Stimulated activated CD4-positive, alpha-beta T cell treated with anti-CD3 and anti-CD28 coated beads, Interleukin-12 subunit alpha, Interleukin-12 subunit beta, amount 100 ng/mL, for 48 hours (primary cell): ENCODE measurements at places on chromosomes 12 and 14.

- no peak for DNase-seq
Measured at GRCh38 chr12:32332446-32332845, 66.9 kb upstream of the FGD4 start.

GRCh38 chr12:45208604-45209487 lies 7.0 kb upstream of the ANO6 start:
- DNase-seq = no peak

- peak; percentile 8 for DNase-seq
Measured at GRCh38 chr12:27462151-27462694, 15.7 kb downstream of the SMCO2 start.

DNA sequence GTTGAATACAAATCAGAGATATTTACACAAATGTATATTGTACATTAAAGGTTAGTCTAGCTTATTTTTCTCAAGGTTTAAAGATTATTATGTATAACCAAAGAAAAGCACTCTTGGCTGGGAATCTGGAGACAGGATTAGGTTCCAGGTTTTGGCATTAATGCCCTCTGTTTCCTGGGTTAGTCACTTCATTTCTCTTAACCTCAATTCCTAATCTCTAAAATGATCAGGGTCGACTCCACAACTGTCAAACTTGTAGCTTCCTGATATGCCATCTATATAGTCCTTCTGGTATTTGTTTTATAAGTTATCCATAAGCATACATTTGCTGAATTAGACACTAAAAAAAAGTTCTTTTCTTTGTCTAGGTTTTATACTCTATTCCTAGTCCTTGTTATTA lies 2.6 kb downstream of the ITPR2 start:
- DNase-seq = no peak

- DNase-seq = no peak
Measured at GRCh38 chr12:3223601-3224529, 146.7 kb downstream of the TSPAN9 start.

DNA sequence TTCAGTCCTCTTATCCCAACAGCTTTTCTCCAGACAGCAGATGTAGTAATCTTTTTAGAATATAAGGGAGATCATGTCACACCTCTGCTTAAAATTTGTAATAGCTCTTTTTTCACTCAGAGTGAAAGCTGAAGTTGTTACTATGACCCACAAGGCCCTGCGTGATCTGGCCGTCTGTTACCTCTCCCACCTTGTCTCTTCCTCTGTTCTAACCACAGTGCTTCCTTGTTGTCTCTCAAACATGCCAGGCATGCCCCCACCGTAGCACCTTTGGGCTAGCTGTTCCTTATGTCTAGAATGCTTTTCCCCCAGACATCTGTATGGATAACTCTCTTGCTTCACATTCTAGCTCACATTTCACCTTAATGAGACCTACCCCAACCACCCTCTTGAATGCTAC lies 6.5 kb downstream of the NECAP1 start:
- no peak for DNase-seq

DNA sequence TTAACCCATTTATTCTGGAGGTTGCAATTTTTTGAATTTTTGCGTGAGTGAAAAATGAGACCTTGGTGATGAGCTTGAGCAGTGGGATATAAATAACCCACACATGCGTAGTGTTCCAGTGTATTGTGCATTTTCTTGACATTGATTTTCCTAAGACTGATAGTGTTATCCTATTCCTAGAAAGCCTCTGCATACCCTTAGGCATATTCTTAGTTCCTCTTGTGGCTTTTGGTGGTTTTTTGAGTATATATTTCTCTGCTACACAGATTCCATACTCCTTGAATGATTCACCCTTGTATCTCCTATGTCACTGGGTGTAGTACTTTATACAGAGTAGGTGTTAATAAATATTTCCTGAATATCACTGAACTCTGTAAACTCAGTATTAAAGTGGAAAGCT lies 363.4 kb upstream of the PDE3A start:
- DNase-seq = no peak

GRCh38 chr12:13258197-13258596 lies 61.7 kb downstream of the EMP1 start:
- DNase-seq = no peak
